ENCODE measurements at places on chromosomes 16 and 17.

- no peak for DNase-seq
Measured at GRCh38 chr17:69336996-69337395, 10.1 kb upstream of the ABCA5 start.

DNA sequence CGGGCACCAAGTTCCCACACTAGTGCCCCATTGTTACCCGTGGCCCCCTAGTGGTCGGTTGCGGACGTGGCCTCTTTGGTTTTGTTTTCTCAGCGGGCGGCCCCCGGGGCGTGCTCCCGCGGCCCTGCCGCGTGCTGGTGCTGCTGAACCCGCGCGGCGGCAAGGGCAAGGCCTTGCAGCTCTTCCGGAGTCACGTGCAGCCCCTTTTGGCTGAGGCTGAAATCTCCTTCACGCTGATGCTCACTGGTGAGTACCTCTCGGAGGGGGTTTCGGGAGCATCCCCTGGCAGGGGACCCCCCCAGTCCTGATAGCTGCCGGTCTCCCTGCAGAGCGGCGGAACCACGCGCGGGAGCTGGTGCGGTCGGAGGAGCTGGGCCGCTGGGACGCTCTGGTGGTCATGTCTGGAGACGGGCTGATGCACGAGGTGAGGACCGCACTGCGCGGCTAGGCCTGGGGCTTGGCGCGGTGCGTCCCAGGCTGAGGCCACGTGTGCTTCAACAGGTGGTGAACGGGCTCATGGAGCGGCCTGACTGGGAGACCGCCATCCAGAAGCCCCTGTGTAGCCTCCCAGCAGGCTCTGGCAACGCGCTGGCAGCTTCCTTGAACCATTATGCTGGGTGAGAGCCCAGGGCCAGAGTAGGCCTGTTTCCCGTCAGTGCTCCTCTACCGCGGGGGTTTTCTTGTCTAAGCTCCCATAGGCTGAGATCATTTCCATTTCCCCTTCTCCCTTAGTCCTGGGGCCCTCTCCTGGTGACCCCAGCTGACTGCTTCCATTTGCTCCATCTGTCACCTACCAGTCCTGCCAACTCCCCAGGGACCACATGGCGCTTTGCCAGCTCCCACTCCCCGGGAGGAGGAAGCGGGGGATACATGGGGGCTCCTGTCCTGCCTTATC is 1.7 kb downstream of the SPHK1 start:
- DNase-seq = peak; percentile 38

DNA sequence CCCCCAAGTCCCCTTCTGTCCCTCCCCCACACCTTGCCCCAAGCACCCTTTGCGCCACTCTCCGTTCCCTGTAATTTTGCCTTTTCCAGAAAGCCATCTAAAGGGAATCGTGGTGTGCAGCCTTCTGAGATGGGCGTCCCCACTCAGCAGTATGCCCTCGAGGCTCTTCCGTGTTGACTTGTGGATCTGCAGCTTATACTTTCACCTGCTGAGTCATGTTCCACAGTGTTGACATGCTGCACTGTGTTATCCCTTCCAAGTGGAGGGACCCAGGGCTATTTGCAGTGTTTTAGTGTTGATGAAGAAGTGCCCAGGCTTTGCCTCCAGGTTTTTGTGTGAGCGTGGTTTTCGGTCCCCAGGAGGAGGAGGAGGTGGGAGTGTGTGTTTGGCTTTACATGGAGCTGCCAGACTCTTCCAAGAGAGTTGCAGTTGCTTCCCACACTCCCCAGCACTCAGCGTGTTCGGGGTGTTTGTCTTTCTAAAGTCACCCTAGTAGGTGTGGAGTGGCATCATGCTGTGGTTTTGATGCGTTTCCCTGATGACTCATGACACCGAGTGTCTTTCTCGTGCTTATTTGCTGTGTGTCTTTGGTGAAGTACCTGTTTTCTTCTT is 32.1 kb upstream of the JPT2 start:
- DNase-seq = no peak

DNA sequence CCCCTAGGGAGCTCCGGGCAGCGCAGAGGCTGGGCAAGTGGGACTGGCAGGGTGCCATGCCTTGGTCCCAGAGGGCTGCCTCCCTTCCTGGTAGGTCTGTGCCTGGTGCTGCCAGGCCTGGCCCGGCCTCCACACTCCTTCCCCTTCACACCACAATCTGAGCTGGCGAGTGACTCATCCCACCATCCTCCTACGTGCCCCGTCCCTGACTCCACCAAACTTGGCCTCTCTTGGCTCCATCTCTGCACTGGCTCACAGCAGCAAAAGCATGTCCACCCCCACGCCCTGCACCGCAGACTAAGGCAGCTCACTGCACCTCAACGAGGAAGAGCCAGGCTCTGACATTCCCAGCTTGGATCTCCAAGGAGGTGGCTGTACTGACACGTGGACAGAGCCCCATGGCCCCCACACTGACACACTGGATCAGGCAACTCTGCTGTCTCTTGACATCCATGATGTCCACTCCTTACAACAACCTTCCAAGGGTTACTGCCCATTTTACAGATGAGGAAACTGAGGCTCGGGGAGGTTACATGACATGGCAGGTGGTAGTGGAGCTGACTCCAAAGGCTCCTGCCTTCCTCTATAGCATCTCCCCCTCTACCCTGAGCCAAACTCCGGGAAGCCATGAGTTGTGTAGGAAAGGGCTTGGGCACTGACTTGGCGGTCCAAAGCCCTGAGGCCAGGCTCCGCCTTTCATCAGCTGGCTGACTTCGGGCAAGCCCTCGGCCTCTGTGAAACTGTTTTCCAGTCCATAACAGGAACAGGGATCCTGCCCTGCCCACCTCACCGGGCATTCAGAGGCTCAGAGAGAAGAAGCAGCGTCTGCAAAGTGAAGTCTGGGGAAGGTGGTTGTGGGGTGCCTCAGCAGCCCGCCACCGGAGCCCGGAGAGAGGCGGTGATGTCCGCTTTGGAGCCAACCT is 20.1 kb upstream of the KRT19 start:
- no peak for DNase-seq

DNA sequence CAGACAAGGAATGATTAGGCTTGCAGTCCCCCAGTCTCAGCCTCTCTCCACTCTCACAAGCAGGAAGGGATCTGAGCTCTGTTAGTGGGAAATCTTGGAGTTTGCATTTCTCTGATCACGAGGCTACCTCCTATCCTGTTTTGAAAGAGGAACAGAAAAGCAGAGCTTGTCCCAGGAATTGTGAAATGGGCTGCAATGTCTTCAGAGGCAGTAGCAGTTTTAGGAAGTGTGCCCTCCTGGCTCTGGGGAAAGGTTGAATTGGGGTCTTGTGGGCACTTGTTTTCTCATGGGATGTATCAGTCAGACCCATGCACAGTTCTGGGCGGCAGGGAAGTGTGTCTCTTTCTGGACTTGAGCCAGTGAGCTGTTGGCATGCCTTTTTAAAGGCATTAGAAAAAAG is 22.8 kb downstream of the NUP85 start:
- no peak for DNase-seq

DNA sequence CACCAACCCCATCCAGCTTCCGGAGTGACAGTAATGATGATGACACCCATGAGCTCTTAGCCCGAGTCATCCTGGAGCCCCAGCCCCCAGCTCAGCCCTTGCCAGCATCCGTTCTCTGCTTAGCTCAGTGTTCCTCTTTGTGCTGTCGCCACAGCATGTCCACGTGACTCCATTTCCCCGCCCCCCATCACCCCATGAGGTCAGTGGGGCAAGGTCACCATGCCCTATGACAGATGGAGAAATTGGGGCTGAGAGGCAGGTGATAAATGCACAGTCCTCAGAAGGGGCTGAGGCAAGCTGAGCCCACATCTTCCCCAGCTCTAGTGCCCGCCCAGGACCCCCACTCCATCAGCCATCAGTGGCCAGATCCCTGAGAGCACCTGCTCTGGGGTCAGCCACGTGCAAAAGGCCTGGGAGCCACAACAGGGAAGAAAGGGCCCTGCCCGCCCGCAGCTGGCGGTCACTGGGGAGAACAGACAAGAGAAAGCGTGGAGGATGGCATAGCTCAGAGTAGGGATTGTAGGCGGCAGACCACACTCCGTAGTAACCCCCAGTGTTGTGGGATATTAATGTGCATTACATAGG is 17.1 kb downstream of the ITGB4 start:
- no peak for DNase-seq

DNA sequence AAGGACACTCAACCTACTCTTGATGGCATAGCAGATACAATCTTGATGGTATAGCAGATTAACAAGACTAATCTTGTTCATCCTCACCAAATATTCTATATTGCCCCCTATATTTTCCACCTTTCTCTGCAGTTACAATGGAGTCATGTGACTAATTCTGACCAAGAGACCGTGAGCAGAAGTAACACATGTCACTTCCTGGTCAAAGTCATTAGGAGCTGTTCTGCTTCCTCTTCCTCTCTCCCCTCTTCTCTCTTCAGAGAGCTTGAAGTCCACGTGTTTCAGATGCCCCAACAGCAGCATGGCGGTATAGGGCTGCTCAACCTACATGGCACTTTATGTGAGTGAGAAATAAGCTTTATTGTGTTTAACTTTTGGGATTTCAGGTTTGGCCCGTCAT is 55.3 kb upstream of the ERCC4 start:
- DNase-seq = no peak

GRCh38 chr17:36059406-36059805 is 4.7 kb upstream of the CCL18 start:
- no peak for DNase-seq

GRCh38 chr16:78198288-78198687 is 98.8 kb downstream of the WWOX start:
- DNase-seq = no peak

- no peak for DNase-seq
Measured at GRCh38 chr17:80827646-80828643, 163.7 kb upstream of the CHMP6 start.

DNA sequence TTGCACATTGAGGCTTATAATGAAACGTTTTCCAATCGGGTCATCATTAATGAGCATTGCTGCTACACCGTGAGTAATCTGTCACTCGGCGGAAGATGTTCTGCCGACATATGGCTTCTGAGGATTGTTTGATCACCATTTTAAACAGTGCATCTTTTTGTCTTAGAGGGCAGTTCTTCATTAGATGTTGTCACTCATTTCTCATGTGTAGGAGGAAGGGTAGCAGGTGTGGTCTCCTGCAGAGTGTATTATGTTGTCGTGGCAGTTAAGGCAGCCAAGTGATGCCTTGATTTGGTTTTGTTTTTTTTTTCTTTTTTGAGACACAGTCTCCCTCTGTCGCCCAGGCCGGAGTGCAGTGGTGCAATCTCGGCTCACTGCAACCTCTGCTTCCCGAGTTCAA is 50.5 kb downstream of the SEC14L1 start:
- no peak for DNase-seq

DNA sequence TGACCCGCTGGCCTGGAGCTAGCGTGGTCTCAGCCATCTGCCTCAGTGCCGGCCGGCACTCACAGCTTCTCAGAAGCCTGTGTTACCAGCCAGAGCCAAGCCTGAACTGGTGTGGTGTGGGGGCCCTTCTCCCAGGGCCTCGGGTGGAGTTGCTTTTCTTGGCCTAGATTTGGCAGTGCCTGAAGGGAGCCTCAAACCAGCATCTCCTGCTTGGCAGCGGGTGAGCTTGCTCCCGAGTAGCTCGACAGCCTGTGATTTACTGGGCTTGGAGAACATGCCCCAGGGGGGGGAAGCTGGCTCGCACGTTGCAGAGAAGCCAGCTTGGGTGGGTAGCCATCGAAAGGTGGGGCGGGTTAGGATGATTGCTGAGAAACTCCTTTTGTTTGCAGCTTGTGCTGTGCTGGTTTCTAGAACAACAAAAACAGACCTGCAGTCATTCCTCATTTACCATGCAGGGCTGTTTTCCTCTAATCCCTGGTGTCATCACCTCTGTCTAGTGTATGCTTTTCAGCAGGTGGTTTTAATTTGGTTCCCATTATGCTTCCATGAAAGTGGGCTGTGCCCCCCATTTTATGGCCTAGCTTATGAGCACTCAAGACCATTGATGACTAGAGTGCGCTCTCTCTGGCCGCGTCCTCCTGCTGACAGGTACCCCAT is 42.2 kb downstream of the TBCD start:
- no peak for DNase-seq

DNA sequence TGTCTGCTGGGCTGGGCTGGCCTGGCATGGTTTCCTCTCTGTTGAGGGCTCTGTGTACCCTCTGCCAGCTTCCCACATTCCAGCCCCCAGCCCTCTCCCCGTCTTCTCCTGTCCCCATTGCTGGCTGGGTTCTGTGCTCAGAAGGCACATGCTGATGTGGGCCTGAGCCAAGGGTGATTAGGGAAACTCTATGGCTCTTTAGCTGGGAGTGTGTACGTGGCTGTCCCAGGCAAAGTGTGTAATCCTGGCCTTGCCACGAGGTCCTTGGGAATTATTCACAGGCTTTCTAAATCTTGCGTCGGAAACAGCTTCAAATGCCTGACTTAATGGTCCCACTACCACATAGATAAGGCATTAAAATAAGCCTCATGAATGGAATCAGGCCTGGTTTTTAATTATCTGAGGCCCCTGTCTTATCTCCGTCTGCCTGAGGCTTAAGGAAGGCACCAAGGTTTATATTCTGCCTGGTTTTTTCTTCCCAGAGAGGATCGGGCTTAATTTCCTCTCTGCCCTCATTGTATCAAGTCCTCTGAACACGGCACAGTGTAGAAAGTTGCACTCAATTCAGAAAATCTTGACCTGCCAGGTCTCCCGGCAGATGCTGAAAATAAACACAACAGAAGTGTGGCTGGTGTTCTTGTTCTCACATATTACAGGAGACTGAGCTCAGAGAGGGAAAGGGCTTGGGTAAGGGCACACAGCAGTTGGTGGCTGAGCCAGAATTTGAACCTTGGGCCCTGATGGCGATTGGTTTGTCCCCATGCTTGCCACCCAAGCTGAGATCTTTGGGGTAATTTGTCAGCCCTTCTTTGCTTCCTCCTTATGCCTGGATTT is 52.9 kb upstream of the LGALS9 start:
- DNase-seq = no peak

- DNase-seq = no peak
Measured at GRCh38 chr17:9285602-9286427, 264.5 kb downstream of the NTN1 start.

DNA sequence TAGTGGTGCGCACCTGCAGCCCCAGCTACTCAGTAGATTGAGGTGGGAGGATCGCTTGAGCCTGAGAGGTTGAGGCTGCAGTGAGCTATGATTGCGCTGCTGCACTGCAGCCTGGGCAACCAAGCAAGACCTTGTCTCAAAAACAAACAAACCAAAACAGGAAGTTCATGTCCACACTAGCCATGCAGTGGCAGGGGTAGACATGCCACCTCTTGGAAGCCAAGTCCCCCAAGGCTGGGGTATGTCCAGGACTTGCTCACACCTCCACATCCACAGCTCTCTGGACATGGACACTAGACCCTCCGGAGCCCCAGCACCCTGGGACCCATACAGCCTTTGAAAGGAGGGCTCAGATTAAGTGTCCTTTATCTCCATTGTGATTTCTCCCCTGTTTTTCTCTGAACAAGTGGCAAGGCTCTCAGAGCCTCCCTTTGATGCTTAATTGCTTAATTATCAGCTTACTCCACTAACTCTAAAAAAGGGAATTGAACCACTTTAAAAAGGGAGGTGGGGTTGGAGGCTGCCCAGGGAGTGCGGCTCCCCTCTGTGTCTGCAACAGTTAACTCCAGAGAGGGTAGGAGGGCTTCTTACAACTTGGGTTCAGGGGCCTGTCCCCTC is 424.6 kb upstream of the C16orf82 start:
- DNase-seq = no peak

- no peak for DNase-seq
Measured at GRCh38 chr16:55338646-55339045, 14.6 kb downstream of the IRX6 start.

Data from activated naive CD4-positive, alpha-beta T cell (primary cell).